ENCODE measurements at places on chromosomes 7 and 10.
A peak's percentile ranks its signal among the peaks of the same experiment; 100 is the strongest.

GRCh38 chr10:61973169-61973568, 71.7 kb downstream of the ARID5B start:
- DNase-seq = no peak

DNA sequence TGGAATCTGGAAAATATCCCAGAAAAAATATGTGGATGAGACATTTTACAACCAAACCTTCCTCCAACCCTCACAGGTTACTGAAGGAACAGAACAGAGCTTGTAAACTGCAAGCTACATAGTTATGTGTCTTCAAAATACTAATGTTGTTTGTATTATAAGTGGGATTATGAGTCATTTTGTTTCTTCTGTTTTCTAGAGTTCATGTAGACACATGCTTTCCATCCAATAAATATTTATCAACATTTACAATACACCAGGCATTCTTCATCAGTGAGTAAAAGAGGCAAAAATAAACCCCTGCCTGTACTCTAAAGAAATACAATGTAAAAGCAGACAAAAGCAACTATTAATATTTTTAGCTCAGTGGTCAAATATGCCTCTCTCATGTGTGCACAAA, 38.0 kb upstream of the TES start:
- no peak for DNase-seq

DNA sequence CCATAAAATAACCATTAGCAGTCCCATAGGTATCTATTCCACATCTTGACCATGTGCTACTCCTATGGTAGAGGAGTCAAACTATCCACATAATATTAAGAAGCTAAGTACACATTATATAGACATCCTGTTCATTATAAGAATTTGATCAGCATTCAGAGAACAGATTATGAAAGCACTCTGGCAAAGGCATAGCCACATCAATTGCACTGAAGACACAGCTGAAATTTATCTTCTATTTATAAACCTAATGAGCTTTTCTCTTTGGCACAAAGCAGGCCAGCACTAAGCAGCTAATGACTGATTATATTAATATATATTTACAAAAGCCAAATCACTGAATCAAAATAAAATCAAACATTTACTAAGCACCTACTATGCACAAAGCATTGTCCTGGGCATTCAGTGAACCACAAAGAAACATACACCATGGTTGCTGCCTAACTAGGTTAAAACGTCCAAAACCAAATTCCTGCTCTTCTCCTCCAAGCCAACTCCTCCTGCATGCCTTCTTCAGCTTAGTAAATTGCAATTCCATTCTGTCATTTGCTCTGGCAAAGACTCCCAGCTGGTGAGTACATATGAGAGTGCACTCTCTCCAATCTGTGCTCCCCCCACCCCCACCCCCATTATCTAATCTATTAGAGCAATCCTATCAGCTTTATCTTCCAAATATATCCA, 122.6 kb upstream of the ASAH2 start:
- DNase-seq = no peak

- DNase-seq = no peak
These were observed 30.3 kb downstream of the ADCYAP1R1 start for GRCh38 chr7:31082447-31082846.

DNA sequence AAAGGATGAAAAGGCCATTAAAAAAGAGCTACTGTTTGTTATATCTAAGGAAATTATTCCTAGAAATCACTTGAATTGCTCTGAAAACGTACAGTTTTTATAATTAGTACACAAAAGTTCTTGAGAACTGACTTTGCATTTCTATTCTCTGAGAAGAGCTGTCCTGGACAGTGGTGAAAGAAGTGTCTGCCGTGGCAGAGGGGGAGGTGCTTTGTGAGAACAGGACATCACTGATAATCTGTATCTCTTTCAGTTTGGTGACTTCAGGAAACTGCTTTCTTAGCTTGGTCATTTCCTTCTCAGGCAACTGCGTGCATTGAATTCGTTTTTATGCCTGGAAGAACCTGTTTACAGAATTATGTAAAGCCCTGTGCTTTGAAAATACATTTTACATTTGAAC, 52.1 kb downstream of the POLL start:
- no peak for DNase-seq

DNA sequence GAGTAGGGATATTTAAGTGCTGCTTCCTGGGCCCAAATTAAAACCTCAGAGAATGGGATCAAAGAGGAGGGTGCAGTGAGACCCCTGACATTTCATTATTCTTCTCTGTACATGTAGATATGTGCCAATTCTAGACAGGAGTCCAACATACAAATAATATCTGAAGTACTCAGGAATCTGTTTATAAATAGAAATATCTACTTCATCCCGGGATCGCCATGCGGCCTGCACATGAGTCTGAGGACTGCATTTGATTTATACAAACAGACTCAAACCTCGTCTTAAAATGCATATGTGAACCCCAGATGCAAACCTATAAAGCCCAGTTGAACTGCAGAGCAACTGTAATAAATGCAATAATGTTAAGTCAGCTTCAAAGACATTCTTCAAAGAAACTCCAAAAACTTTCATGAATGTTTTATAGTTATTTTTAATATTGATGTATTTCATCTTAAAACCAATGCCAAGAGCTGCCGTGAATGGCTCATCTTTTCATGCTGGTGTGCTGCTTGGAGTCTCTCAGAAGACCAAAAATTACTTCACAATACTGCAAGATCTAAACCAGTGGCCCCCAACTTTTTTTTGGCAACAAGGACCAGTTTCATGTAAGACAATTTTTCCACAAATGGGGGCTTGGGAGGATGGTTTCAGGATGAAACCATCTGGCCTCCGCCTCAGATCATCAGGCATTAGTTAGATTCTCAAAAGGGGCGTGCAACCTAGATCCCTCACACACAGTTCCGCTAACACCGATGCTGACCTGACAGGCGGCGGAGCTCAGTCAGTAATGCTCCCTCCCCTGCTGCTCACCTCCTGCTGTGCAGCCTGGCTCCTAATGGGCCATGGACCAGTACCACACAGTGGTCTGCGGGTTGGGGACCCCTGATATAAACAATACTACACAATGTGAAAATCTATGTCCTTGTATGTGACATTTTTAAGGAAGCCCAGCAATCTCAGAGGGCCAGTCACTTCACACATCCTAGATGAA, 166.9 kb downstream of the PARD3 start:
- no peak for DNase-seq

GRCh38 chr10:80382989-80383388, 25.4 kb upstream of the PRXL2A start:
- peak; percentile 16 for DNase-seq

GRCh38 chr7:118352867-118353453, 128.5 kb downstream of the ANKRD7 start:
- no peak for DNase-seq

- DNase-seq = no peak
These were observed 100.5 kb downstream of the ZEB1 start for GRCh38 chr10:31419394-31420063.

DNA sequence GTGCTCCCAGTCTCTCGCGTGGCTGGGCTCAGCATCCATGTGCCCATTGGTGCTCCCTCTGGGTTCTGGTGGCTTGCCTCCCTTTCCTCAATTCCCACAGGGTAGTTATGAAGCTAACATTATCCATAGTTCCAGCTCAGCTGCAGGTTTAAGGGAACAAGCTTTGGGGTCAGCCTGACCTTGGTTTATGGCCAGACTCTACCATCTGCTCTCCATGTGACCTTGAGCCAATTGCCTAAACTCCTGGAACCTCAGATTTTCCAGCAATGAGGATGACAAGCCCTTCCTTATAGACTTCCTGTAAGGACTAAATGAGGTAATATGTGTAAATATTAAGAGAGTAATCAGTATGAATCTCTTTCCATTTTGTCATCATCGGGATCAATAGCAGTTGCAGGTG, 10.1 kb upstream of the SLC29A3 start:
- DNase-seq = no peak

- DNase-seq = no peak
These were observed 47.1 kb upstream of the PDSS1 start for GRCh38 chr10:26650406-26650805.

DNA sequence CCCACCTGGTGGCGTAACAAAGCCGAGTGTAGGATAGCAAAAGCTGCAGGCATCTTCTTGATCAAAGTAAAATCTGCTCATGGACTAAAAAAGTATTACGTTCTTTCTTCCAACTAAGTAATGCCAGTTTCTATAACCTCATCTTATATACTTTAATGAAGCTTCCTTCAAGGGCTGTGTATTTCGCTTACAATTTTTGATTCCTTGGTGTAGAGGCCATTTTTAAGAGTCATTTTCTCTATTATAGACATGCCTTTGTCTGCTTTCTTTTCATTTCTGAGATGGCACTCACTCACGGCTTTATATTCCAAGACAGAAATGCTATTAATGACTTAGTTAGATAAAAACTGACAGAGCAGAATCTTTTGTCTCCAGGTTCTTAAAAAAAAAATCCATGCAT, 194.0 kb downstream of the HECW1 start:
- DNase-seq = no peak

DNA sequence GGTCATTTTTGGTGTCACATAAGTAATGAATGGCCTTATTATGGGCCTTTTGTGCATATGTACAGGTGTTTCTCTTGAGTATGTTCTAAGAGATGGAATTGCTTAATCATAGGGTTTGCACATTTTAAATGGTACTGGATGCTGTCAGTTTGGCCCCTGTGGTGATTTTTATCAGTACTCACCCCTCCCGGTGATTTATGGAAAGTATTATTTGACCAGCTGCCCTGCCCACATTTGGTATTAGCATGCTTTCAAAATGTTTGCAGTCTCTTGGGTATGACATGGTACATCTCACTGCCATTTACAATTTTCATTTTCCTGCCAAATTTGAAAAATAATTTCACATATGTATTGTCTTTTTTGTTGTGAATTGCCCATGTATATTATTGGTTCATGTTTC, 427.7 kb downstream of the LRMDA start:
- no peak for DNase-seq

DNA sequence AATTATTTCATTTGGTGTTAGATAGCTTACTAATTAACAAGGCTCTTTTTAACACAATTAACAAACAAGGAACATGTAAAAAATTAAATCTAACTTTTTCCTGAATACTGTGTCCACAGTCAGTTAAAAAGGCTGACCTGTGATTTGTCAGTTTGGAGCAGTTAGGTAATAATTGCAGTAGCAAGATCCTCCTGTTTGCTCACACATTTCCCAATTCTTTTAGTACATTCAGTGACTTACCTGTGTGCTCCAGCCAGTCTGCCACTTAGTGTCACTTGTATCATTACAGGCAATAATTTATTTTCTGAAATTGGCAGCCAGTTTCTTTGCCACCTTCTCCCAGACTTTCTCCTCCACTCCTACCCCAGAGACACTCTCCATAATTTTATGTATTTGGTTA, 66.8 kb downstream of the LHFPL3 start:
- DNase-seq = no peak

DNA sequence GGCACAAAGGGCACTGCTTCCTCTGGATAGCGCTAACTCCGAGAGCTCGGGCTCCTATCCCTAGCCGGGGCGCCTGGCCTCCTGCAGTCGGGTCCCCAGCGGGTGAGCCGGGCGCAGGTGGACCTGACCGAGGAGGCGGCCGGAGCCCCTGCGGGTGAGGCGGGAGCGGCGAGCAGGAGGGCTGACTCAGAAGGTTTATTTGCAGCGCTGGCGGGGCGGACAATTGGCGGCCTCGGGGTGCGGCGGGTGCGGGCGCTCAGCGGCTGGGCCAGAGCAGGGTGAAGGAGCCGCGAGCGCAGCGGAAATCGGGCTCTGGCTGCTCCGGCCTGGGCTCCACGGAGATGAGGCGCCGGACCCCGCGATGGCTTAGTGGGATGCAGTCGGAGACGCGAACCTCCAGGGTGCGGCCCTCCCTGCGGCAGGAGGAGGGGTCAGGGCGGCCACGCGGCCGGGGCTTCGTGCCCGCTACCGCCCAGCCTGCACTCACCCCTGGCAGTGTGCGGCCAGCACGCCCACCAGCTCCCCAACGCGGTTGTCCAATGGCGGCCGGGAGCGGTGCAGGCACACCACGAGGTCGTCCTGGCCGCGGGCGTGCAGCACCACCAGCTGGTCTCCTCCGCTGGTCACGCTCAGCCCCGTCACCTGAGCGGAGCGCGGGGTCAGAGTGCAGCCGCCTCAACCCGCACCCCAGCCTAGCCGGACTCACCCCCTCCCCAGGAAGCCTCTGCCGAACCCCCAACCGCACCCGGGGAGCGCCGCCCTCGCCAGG, 16.1 kb downstream of the MYO1G start:
- no peak for DNase-seq

DNA sequence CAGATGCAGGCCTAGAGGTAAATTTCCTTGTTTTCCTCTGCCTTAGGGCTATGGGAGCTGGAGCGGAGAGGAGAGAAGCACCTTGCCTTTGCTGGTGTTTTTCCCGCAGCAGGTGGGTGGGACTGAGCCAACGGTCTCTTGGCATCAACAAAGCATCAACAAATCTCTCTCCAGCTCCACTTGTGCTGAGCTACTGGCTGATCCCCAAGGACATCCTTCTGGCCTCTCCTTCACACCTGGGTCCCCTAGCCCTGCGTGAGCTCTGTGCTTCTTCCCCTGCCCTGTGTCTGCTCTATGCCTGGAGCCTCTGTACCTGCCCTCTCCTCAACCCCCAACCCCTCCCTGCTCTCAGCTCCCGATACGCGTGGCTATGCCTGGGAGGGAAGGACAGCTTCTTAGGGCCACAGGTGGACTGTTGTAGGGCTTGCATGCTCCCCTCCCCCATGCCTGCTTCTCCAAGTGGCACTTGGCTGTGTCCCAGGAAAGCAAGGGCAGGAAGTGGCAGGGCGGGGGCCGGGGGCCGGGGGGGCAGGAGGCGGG, 3.2 kb upstream of the CLDN4 start:
- no peak for DNase-seq

DNA sequence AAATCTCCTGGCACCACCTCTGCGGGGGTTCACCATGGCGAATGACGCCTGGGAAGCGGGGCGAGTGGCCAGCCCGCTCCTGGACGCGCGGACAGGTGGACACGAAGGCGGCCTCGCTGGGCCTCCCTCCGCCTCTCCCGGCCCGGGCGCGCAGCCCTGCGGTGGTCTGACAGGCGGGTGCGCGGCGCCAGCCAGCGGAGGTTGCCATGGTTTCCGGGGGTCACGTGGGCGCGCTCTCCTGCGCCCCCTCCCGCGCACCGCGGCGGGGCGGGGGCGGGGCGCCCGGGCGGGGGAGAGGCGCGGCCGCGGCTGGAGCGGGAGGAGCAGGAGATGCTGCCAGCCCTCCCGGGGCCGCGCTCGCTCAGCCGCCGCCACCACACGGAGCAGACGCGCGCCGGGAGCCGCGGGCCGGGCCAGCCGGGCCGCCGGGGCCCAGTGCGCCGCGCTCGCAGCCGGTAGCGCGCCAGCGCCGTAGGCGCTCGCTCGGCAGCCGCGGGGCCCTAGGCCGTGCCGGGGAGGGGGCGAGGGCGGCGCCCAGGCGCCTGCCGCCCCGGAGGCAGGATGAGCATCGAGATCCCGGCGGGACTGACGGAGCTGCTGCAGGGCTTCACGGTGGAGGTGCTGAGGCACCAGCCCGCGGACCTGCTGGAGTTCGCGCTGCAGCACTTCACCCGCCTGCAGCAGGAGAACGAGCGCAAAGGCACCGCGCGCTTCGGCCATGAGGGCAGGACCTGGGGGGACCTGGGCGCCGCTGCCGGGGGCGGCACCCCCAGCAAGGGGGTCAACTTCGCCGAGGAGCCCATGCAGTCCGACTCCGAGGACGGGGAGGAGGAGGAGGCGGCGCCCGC, at the start of gene PRKAR2B:
Gene PRKAR2B, plus strand, starts transcription at position 359 of the 848 bp plus-strand sequence. Its CDS starts 203 bp downstream, at position 562.
- DNase-seq = peak; percentile 21

- no peak for DNase-seq
These were observed 31.8 kb upstream of the AKR1B10 start for GRCh38 chr7:134495546-134495945.

Measured in stimulated activated CD8-positive, alpha-beta memory T cell treated with anti-CD3 and anti-CD28 coated beads, Interleukin-7, amount 100 ng/mL, for 4 hours (primary cell).